ENCODE measurements at places on chromosomes 13 and 19. TPM values are rescaled to one million over a fixed set of nuclear protein-coding genes. Genes with fewer than 3 reads are reported as not detected.

Gene MTUS2
- 7.3 TPM for total RNA-seq

Gene MAP4K1
- 1.2 TPM for total RNA-seq

Gene WDR88
- not detected for total RNA-seq

Gene EXOSC5
- total RNA-seq: 14.7 TPM

Gene DMKN
- under 0.01 TPM for total RNA-seq

Gene OR7D4
- total RNA-seq: not detected

Gene ZNF575
- 0.82 TPM for total RNA-seq

Gene JAK3
- total RNA-seq: 1.6 TPM

Gene UBAC2
- 42.4 TPM for total RNA-seq

Gene NLRP11
- total RNA-seq: not detected

All from frontal cortex (tissue), 4 donors.